GM23338 (cell line): ENCODE measurements at places on chromosomes 5 and 9. TPM values are rescaled to one million over a fixed set of nuclear protein-coding genes. Genes with fewer than 3 reads are reported as not detected.

DNA sequence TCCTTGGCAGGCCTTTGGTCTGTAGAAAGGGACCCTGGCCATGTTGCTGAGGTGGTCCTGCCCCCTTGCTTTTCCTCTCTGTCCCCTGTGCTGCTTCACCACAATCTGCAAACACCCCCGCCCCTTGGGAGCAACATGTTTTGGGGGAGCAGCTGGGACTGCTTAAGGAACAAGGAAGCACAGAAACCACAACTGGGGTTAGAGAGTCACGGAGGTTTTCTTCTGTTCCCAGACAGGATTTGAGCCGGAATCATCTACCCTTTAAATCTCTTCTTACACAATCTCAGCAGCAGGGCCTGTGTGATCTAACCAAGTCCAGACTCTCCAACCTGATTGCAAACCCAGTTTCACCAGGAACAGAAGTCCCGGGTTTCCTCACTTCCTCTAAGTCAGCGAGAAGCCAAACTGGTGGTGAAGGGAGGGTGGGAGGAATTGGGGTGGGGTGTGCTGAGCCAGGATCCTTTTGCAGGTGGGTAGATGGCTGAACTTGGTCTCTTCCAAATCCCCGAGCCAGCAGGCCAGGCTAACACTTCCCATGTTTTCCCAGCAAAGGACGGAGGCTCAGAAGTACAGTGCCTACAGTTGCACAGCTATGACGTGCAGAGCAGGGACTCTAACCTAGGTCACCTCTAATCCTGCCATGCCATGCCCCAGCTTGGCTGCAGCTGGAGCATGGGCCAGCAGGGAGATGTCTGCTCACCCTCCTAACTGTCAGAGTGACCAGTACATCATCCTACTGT lies 25.0 kb downstream of the SH3PXD2B start:
- no peak for DNase-seq

DNA sequence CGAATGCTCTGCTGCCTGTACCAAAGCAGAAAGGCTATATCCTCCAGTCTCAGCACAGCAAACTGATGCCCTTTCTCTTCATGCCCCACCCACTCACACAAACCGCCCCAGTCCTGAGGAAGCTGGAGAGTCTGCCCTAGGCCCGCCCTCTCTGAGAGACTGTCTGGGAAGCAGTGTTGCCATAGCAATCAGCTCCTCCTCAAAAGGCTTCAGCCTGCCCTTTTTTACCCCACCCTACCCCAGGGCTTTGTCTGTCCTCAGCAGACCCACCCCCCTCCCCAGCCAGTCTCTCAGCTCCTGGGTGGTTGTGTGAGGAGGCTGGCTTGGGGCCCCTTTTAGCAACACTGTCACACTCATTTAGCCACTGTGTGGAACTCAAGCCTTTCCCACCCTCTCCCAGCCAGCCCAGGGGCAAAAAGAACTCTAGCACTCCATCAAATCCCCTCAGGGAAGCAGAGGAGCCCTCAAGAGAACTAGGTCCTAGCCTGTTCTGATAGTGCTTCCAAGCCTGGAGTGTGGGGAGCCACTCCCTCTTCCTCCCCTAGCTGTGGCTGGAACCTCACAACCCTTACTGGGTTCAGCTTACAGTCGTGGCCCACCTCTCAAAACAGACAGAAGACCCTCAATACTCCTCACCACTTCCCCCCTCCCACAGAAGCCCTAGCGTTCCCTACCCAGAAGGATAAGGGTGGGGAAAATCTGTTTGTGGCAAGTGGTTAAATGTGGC lies 1.4 kb downstream of the ATOSB start:
- peak; percentile 98 for DNase-seq

DNA sequence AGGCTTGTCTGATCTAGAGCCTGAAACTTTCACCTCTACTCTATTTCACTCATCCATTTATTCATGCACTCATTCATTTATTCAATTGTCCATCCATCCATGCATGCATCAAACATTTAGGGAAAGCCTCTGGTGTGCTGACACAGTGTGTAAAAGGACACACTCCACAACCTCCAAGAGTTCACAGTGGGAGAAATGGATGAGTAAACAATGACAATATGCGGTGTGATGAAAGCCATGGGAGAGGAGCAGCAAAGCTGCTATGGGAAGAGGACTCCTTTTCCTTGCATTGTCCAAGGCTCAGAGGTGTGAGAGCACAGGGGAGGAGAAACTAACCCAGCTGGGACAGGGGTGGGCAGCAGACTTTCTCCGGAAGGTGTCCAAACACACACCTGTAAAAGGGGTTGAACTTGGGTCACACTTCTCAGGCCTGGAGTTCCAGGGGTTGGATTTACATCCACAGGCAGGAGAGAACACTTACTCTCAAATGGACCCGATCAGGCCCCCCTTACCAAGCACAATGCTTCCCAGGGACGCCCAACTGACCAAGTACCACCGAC lies 21.2 kb upstream of the PFDN1 start:
- no peak for DNase-seq

PCDHB16 gene
- 0.73 and 0.92 TPM in 2 replicates for polyA plus RNA-seq

RMI1 gene
- polyA plus RNA-seq = 14.5 and 16.9 TPM in 2 replicates

SCGB3A2 gene
- polyA plus RNA-seq = 251 and 256 TPM in 2 replicates

ZNF462 gene
- 31.1 and 40.0 TPM in 2 replicates for polyA plus RNA-seq

CD274 gene
- 0.17 TPM in 1 of 2 replicates, not detected in the other for polyA plus RNA-seq

ABO gene
- polyA plus RNA-seq = 0.21 and 0.34 TPM in 2 replicates

CBY3 gene
- polyA plus RNA-seq = 0.37 and 0.38 TPM in 2 replicates
